Left colon (tissue), 2 donors: ENCODE measurements at places on chromosomes 1 and 21. TPM values are rescaled to one million over a fixed set of nuclear protein-coding genes. Genes with fewer than 3 reads are reported as not detected.

The CRYAA gene
- total RNA-seq: not detected

The TARDBP gene
- total RNA-seq: 112 TPM

The PCAT6 gene
- total RNA-seq: 1.4 TPM

The GPR37L1 gene
- 0.76 TPM for total RNA-seq

The OR10Z1 gene
- not detected for total RNA-seq

The AK4 gene
- total RNA-seq: 64.0 TPM

The KRTAP25-1 gene
- not detected for total RNA-seq

The DHRS3 gene
- 106 TPM for total RNA-seq

The PLA2G2C gene
- total RNA-seq: not detected

The CACNA1S gene
- total RNA-seq: not detected

The FCRL6 gene
- not detected for total RNA-seq

The MCOLN3 gene
- total RNA-seq: 4.0 TPM

The DEPDC1 gene
- 5.6 TPM for total RNA-seq

The OR2M3 gene
- total RNA-seq: not detected

The C1QB gene
- 150 TPM for total RNA-seq

The GSTM1 gene
- total RNA-seq: not detected

The MASP2 gene
- total RNA-seq: not detected

The MX2 gene
- total RNA-seq: 3.8 TPM

The GBP5 gene
- total RNA-seq: 2.2 TPM

The MLLT11 gene
- 0.81 TPM for total RNA-seq

The PHLDA3 gene
- 13.1 TPM for total RNA-seq

The FOXO6 gene
- 0.52 TPM for total RNA-seq

The RNF186 gene
- total RNA-seq: 50.3 TPM

The FNDC10 gene
- total RNA-seq: 3.3 TPM

The FBLIM1 gene
- 294 TPM for total RNA-seq

The SH2D2A gene
- 2.4 TPM for total RNA-seq

The DIPK1A gene
- 14.0 TPM for total RNA-seq

The TRIM67 gene
- total RNA-seq: not detected

The S100A7 gene
- not detected for total RNA-seq

The KRTAP19-3 gene
- not detected for total RNA-seq

The MFN2 gene
- total RNA-seq: 99.6 TPM

The NGF gene
- 0.64 TPM for total RNA-seq

The TNFSF4 gene
- total RNA-seq: 1.2 TPM

The ALDH4A1 gene
- 5.5 TPM for total RNA-seq

The CLCNKA gene
- 0.73 TPM for total RNA-seq

The SAMSN1 gene
- total RNA-seq: 2.8 TPM

The MOB3C gene
- 15.6 TPM for total RNA-seq

The CDK18 gene
- total RNA-seq: 32.6 TPM

The GPR157 gene
- 14.2 TPM for total RNA-seq
